Urinary bladder (tissue), 4 donors: ENCODE measurements at places on chromosomes 13 and 19. TPM values are rescaled to one million over a fixed set of nuclear protein-coding genes. Genes with fewer than 3 reads are reported as not detected.

DNA sequence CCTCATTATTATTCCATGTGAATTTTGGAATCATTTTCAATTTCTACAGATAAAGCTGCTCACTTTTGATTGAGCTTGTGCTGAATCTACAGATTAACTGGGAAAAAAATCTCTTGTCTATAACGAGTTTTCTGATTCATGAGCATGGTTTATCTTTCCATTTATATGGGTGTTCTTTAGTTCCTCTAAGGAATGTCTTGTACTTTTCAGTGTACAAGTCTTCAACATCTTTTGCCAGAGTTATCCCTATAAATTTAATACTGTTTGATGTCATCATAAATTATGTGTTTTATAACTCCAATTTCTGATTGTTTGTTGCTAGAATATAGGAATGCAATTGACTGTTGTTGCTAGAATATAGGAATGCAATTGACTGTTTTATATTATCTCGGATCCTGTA is 533.8 kb downstream of the OLFM4 start:
- DNase-seq = no peak

- no peak for DNase-seq
Measured at GRCh38 chr19:40607311-40608239, 6.4 kb downstream of the LTBP4 start.

DNA sequence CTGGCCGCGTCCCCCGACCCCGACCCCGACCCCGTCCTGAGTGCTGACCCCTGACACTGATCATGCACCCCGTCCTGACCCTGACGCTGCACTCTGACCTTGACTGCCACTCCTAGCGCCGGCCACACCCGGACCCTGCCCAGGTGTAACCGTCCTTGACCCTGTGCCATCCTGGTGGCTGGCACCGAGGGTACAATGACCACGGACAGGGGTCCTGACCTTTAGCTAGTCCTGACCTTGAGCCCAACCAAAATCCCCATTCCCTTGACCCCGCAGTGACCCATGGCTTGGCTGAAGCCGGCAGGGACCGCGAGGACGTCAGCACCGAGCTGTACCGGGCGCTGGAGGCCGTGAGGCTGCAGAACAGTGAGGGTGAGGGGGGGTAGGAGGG is 25.9 kb downstream of the CLEC4M start:
- DNase-seq = no peak

The PNMA8C gene
- polyA plus RNA-seq = 0.68 TPM

DNA sequence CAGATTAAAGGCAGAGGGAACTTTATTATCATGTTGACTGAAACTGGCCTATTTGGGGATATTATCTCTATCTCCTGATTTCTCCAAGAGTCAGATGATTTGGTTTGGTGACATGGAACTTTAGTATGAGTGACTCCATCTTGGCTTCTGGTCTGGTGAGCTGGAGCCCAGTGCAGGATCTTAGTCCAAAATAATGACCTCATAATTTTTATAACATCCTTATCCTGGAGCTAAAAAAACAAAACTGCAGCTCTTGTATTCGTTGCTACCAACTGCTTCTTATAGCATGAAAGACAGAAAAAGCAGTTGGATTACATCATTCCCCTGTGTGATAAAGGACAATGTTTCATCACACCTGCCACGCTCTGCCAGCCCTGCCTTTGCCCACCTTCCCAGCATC is 39.3 kb upstream of the RNF17 start:
- no peak for DNase-seq

- DNase-seq = no peak
Measured at GRCh38 chr13:70173598-70173959, 65.3 kb upstream of the KLHL1 start.

GRCh38 chr13:110726726-110727125 is 13.2 kb downstream of the ING1 start:
- DNase-seq = no peak

The ZNF66 gene
- 1.6 TPM for polyA plus RNA-seq

- no peak for DNase-seq
Measured at GRCh38 chr13:113219256-113219940, 10.0 kb downstream of the CUL4A start.
